ENCODE measurements at places on chromosomes 7 and 10.

- DNase-seq: no peak
Measured at GRCh38 chr10:78715435-78715834, 353.3 kb upstream of the ZMIZ1 start.

DNA sequence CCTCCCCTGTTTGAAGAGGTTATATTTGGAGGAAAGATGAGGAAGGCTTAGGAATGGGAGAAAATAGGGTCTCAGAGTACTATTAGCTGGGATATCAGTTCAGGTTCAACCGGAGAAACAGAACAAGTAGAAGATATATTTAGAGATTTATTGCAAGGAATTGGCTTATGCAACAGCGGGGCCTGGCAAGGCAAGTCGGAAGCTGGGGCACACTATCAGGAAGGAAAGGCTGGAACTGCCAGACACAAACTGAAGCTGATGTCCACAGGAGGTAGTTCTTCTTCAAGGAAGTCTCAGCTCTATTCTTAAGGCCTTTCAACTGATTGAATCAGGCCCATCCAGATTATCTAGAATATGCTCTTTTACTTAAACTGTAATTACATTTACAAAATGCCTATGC is 939.6 kb upstream of the C7orf33 start:
- DNase-seq: no peak

- DNase-seq: no peak
Measured at GRCh38 chr7:154631162-154631561, 371.8 kb downstream of the PAXIP1 start.

GRCh38 chr7:604884-605531 is 85.4 kb upstream of the PDGFA start:
- DNase-seq: no peak

DNA sequence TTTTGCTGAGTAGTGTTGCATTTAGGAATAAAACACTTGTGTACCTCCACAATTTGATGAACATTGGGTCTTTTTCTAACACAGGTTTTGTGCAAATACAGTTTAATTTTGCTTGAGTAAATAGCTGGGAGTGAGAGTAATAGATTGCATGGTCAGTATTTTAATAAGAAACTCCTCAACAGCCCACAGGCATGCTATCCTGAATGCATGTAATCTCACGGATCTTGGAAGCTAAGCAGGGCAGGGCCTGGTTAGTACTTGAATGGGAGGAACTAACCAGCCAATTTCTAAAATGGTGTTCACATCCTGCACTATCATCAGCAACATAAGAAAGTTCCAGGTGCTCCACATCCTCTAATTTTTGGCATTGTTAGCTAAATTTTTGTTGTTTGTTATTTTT is 685.4 kb upstream of the MBL2 start:
- DNase-seq: no peak

GRCh38 chr7:42445691-42446090 is 208.7 kb upstream of the GLI3 start:
- DNase-seq: no peak

GRCh38 chr7:155670521-155670920 is 26.1 kb downstream of the RBM33 start:
- no peak for DNase-seq

- DNase-seq: no peak
Measured at GRCh38 chr10:99172128-99172738, 63.4 kb downstream of the HPSE2 start.

- DNase-seq: no peak
Measured at GRCh38 chr10:62900829-62901571, 84.8 kb upstream of the EGR2 start.

DNA sequence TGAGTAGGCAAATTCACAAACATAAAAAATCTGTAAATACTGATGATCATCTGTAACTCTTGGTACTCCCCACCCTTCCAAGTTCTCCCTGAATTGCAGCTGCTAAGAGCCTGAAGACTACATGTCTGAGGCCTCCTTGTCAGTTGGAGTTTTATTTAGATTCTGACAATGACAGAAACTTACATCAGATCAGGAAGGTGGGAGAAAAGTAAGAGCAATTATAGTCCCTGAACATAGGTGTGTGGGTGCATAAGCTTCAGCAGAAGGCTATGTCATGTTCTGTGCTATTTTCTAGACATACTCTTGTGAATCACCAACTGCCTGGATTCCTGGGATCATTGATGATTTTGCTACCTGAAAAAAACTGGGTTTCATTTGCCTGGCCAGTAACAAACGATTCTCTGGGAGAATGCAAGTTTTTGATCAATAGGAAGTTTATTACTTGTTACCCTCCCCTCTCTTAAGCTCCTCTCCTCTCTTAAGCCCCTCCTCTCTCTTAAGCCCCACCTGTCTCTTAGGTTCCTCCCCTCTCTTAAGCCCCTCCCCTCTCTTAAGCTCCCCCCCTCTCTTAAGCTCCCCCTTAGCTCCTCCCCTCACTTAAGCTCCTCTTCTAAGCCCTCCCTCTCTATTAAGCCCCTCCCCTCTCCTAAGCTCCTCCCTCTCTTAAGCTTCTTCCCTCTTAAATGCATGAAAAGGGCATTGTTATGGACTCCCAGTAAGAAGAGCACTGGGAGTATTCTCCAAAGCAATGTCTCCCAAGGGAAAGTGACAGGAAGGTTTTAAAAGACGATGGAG is 1183.4 kb upstream of the AUTS2 start:
- no peak for DNase-seq

All from NCI-H1105 (cell line).